ENCODE measurements at places on chromosomes 5 and 9.

DNA sequence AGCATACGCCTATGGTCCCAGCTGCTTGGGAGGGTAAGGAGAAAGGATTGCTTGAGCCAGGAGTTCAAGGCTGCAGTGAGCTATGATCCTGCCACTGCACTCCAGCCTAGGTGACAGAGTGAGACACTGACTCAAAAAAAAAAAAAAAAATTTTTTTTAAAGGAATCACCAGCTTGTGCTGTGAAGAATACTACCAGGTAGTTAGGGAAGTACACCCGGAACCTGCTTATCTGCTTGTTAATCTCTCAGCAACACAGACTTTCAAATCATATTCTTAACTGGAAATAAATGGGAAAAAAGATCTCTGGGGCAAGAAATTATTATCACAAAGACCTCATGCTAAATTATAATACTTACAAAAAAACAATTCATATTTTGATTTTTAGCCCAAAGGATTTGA is 26.4 kb upstream of the PRRC2B start:
- no peak for DNase-seq

DNA sequence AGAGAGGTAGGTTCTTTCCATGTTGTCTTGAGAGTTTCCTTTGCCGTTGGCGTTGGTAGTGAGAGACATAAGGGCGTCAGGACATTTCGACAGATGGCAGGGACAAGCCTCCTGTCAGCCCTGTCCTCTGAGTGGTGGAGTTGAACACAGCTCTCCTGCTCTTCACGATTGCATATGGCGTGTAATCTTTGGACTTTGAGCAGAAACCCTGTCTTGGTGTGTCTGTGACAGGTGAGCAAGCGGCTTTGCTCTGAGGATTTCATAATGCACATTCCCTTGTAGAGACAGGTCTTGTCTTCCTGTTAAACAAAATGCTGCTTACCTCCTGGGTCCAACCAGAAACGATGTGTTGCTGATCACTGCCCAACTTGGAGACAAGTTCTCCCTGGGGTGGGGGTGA is 146.5 kb downstream of the NXNL2 start:
- DNase-seq = no peak

GRCh38 chr9:31185831-31186230 is 1198.6 kb upstream of the ACO1 start:
- no peak for DNase-seq

GRCh38 chr9:34262971-34263370 is 66.1 kb downstream of the KIF24 start:
- no peak for DNase-seq
